ENCODE measurements at places on chromosomes 1 and 21.

DNA sequence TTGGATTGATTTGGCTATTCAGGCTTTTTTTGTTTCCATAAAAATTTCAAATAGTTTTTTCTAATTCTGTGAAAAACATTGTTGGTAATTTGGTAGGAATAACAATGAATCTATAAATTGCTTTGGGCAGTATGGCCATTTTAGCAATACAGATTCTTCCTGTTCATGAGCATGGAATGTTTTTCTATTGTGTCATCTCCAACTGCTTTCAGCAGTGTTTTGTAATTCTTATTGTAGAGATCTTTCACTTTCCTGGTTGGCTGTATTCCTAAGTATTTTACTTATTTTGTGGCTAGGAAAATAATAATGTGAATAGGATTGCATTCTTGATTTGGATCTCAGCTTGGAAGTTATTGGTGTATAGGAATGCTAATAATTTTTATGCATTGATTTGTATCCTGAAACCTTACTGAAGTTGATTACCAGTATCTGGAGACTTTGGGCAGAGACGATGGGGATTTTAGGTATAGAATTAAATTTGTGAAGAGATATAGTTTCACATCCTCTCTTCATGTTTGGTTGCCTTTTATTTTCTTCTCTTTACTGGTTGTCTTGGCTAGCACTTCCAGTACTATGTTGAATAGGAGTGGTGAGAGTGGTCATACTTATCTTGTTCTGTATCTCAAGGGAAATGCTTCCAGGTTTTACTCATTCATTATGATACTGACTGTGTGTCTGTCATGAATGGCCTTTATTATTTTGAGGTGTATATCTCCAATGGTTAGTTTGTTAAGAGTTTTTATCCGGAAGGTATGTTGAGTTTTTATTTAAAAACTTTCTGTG is 57.3 kb downstream of the DRAM2 start:
- no peak for DNase-seq

DNA sequence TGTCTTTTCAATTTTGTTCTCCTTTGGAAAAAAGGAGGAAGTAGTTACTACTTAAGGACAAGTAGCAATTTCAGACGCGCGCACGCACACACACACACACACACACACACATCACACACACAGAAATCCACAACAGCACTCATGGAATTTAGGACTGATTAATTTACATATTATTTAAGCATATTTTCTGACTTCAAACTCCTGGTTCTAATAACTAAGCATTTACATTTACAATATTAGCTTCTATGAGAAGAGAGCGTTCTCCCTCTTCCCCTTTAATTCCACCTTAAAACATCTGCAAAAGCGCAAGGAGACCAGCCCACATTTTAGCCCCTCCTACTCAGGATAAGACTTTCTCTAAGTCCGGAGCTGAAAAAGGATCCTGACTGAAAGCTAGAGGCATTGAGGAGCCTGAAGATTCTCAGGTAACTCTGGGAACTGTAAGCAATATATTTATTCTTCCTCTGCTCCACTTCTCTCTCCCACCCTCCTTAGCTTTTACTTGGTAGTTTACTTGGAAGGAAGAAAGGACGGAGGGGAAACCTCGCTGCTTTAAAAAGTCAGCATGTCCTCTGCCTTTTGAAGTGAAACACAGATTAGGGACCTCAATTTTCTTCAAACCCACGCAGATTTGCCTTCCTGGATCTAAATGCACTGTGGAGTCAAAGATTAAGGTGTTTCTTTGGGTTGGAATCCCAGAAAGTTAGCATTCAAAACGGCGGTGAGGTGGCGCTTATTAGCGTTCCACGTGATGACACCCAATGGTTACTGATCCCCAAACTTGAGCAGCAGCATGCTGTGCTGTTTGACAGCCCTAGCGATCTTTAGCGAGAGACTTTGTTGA is at the start of gene PLA2G4A:
TSS of gene PLA2G4A (plus strand) at position 339 of the 844 bp plus-strand sequence. CDS start 25,406 bp downstream, outside the sequence.
- DNase-seq = no peak

- no peak for DNase-seq
These were observed 105.0 kb downstream of the BRINP2 start for GRCh38 chr1:177275736-177276135.

DNA sequence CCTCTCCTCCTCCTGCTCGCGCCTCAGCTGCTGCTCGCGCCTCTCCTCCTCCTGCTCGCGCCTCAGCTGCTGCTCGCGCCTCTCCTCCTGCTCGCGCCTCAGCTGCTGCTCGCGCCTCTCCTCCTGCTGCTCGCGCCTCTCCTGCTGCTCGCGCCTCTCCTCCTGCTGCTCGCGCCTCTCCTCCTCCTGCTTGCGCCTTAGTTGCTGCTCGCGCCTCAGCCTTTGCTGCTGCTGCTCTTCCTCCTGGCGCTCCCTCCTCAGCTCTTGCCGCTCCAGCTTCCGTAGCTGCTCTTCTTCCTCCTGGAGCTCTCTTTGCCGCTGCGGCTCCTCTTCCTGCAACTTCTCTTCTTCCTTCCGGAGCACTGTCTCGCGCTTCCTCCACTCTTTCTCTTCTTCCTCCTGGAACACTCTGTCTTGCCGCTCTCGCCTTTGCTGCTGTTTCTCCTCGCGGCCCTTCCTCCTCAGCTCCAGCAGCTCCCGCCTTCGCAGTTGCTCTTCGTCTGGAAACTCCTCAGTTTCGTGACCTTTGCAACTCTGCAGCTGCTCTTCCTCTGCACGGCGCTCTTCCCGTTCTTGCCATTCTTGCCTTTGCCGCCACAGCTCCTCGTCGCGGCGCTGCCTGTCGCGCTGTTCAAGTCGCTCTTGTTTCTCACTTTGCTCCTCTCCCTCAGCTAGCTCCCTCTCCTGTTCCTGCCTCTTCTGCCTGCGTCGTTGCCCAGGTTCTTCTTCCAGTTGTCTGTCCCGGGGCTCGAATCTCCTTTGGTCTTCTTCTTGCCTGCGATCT is 3.0 kb downstream of the TCHH start:
- no peak for DNase-seq

- DNase-seq = no peak
These were observed 8.4 kb downstream of the PPP2R5A start for GRCh38 chr1:212293579-212293978.

DNA sequence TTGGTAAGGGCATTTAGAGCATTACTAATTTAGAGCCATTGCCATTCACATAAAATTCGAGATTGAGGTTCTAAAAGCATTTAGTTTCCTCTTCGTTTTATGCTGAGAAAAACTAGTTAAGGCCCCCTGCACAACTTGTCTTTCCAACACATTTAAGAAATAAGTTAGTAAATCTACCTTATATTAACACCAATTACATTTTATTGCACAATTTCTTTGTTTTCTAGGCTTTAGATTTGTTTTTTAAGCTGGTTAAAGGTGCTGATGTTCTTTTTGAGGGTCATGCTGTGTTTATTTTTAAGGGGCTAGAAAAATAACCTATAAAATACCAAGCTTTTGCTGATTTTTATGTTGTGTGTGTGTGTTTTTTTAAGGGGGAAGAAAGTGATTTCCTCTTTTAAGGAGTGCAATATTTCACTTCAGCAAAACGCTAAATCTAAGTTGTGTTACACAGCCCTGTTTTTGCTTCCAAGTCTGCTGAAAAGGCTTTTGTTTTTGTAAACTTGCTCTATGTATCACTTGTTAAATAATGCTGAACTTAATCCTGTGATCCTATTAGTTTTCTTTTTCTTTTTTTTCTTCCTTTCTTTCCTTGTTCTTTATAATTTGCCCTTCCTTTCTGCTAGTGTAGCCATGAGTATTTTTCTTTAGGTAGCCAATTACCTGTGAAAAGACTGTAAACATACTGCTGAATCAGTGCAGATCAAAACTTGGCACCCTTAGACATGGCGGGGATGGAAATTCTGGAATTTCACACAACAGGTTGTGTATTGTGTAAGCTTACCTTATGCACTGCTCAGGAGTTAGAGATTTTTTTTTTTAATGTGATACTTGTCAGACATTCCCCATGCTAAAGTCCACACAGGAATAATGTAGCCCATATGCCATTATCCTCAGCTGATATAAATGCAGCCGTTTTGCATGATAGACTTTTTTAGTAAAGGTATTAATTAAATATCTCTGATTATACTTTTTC is 1.5 kb downstream of the CEPT1 start:
- DNase-seq = no peak

DNA sequence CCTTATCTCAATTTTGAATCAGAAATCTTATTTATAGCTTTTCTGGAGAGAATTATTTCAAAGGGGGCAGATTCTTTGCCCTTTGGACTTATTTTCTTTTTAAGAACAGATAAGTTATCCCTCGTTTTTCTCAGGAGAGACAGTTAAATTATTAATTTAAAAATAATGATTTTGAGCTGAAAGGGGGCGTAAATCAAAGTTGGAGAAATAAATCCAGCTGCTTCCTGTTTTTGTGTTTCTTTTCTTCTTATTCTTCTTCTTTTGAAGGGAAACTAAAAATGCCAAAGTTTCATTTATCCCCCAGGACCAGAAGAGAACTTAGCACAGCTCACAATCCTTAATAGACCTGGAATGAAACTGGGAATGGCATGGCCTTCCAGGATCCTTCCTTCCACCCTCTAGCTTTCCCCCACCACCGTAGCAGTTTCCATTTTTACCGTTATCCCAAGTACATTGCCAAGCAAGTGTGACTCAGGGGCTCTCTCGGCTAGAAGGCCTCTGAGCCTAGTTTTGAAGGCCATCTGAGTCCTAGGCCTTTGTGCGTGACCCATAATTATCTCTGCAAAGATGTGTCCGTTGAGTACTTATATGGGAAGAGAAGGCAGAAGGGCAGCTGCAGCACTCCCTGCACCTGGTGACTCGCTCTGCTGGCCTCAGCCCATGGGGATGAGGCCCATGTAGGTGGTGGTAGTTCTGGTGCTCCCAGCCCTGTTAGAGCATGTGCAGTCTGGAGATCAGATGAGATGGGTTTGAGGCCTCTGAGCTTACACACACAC is 181.7 kb downstream of the ROR1 start:
- DNase-seq = no peak

- no peak for DNase-seq
These were observed 144.2 kb upstream of the C1orf105 start for GRCh38 chr1:172276120-172276818.

- DNase-seq = no peak
These were observed 898.3 kb upstream of the B3GALT2 start for GRCh38 chr1:194084755-194085154.

- DNase-seq = no peak
These were observed 58.5 kb upstream of the KLHDC7A start for GRCh38 chr1:18422076-18422777.

- no peak for DNase-seq
These were observed 8.5 kb upstream of the BACH1 start for GRCh38 chr21:29290240-29290639.
